SK-N-MC (cell line): ENCODE measurements at places on chromosomes 1 and 21.

DNA sequence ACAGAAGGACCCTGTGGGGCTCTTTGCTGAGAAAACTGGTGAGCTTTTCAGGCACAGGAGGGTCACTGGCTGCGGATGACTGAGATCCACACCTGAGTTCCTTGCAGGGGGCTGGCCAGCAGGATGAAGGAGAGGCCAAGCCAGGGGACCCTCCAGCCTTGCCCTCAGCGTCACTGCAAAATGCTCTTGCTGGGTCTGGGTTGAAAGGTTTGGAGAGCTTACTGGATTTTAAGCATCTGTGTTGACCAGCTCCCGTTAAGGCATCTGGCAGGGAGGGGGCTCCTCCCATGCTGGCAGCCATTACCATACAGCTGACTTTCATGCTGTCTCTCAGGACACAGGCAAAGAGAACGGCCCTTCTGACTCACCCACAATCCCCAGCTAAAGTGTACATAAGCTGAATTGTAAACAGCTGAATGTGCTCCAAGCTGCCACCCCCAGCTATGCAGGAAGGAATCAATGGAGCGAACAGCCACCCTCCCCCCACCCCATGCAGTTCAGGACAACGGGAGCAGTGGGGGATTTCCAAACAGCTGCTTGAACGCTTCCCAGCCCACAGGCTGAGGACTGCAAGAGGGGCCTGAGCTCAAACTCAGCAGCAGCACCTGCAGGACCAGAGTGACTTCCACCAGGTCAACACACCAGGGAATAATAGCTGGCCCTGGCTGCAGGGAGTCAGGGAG is 21.3 kb upstream of the A3GALT2 start:
- no peak for DNase-seq

- no peak for DNase-seq
Observed at GRCh38 chr1:212228591-212229119, 56.6 kb upstream of the PPP2R5A start.

DNA sequence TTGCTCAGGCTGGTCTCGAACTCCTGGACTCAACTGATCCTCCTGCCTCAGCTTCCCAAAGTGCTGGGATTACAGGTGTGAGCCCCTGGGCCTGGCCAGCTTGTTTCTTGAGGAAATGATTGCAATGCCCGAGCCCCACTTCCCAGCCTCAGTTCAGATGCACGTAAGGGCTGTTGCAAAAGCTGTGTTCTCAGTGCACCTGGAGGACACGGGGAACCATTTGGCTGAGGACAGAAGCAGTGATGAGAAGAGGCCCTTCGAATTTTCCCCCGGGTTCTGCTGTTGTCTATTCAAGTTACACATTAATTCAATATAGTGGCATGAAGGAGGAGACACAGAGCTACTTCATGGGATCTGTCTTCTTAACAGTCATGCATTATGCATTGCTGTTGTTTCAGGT is 78.8 kb upstream of the WDR26 start:
- no peak for DNase-seq

DNA sequence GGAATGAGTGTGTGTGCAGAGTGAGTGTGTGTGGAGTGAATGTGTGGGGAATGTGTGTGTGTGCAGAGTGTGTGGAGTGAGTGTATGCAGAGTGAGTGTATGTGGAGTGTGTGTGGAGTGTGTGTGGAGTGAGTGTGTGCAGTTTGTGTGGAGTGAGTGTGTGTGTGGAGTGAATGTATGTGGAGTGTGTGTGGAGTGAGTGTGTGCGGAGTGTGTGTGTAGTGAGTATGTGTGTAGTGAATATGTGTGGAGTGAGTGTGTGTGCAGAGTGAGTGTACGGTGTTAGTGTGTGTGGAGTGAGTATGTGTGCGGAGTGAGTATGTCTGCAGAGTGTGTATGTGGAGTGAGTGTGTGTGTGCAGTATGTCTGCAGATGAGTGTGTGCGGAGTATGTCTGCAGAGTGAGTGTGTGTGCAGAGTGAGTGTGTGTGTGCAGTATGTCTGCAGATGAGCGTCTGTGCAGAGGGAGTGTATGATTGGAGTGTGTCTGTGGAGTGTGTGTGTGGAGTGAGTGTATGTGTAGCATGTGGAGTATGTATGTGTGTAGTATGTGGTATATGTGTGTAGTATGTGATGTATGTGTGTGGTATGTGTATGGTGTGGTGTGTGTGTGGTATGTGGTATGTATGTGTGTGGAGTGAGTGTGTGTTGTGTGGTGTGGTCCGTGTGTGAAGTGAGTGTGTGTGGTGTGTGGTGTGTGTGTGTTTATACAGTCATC is 59.7 kb upstream of the CLDN14 start:
- no peak for DNase-seq

DNA sequence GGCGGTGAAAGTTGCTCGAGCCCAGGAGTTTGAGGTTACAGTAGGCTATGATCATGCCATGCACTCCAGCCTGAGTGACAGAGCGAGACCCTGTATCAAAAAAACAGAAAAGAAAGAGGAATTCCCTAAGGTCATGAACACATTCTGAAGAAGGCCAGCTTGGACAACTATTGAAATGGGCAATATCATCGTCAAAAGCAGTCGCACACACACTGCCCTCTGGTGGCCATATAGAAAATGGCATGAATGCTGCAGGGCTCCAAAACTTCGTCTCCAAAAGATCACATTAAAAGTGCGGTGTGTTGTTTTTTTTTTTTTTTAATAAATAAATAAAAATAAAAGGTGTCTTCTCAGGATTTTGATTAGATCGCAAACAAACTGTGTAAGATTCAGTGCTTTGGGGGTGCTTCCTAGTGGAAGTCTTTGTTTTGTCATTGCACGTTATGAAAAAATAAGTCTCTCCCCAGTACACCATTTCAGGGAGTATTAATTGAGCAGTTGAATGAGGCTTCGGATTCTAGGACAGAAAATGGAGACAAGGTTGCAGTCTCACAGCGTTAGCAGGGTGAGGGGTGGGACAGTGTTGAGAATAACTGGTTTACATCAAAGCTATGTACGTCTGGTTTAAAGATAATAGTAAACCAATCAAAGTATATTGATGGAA is 87.5 kb upstream of the FMN2 start:
- DNase-seq: no peak

GRCh38 chr1:15849775-15850324 is 2.3 kb downstream of the SPEN start:
- DNase-seq: peak; percentile 75

DNA sequence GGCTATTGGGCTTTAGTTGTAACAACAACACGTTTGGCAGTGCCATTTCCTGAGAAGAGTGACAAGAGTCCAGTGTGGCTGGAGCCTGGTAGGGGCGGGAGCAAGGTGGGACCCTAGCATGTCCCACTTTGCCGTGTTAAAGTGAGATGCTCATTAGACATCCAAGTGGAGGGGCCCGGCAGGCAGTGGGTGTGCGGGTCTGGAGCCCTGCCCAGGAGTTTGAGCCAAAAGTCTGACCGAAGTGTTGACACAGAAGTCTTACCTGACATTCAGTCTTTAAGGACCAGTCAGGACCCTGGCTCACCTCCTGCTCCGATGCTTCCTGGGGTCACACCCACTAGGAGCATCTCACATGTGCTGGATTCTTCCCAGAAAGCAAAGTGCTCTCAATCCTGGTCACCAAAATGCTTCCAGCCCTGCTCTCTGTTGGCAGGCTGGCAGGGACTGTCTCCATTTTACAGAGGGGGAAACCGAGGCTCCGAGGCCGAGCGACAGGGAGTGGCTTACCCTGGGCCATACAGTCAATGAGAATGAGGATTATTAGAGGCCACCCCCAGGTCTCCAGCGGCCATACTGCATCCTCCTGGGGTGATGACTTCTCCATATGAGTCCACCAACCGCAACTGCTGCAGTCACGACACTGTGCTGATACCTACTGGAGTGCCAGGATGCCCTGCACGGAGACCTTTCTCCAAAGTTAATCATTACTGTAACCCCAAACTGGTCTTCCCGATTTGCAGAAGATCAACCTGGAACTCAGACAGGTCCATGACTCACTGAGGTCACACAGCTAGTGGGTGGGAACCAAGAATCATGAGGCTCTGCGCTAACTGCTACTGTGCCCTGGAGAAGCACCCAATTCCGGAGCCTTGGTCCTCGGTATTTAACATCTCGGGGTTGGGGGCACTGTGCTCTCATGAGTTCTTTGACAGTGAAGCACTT is 112.7 kb downstream of the PRDM2 start:
- DNase-seq: no peak
